Fibroblast of upper back skin (primary cell): ENCODE measurements at places on chromosomes 7 and 10.

GRCh38 chr7:134210976-134211663, 84.0 kb downstream of the LRGUK start:
- no peak for DNase-seq

DNA sequence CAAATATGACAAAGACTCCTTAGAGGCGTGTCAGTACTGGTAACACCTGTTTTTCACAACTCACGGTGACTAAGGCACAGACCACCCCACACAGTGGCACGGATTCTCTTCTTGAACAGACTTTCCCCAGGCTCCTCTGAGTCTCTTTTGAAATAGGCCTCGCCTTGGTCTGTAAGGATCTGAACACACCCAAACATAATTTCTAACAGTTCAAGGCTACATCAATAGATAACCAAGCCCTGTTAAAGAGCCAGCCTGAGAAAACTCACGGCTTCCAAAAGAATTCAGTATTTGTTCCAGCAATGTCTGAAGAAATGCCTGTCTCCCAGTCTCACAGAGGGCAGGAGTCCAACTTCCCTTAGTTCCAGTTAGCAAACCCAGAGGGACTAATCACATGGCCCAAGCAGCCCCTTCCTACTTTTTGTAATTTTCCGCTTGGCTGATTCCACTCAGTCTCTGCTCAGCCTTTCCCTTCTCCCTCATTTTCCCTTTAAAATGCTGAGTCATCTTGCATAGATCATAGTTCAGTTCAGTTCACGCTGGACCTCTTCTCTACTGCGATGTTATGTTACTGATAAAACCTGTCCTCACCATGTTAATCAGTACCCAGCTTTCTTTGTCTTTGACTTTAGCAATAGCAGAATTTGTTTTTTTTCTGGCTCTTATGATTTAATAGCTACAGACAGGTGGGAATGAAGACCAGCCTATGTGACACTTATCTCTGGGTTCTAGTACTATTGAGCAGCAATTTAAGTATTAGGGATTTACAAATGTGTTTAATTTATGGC, 22.6 kb upstream of the AKR1C3 start:
- DNase-seq: peak; percentile 94

DNA sequence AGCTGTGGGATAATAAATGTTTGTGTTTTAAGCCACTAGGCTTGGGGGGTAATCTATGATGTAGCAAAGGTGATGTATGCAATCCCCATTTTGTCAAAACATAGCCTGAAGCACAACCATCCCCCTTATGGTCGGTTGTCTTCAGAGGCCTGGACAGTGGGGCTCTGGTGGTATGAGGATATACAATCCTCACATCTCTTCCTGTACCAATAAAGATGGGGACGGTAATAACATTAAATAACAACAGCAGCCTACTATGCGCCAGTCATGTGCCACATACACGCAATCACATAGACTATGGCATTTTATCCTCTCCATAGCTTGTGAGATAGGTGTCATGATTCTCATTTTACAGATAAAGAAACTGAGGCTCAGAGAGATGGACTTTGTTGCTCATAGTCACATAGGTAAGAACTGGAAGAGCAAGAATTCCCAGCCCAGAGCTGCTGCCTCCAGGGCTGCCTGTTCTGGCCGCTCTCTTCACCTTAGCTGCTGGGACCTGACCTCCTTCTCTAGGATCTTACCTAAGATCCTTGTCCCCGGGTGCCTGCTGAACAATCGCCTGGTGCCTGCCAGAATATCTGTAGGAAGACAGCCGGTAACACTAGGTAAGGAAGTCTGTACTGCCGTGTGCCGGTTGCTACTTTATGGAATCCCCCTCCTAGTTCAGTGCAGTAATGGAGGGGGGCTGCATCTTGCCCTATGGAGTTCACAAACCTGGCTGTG, 108.6 kb downstream of the ARHGAP22 start:
- DNase-seq: no peak

DNA sequence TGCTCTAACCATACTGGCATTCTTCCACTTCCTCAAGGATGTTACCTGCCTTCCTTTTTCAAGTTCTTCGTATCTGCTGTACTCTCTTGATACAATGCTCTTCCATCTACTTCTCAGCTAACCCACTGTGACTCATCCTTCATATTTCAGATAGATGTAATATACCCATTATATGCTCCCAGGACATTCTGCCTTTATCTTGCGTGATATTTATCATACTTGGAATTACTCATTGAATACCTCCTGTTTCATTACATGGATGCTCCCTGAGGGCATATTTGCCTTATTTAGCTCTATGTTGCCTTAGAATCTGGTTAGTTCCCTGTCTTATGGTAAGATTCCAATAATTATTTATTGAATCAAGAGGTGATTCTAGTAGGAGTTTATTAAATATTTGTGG, 706.4 kb downstream of the SORCS3 start:
- peak; percentile 14 for DNase-seq

GRCh38 chr7:26673858-26674257, 190.5 kb downstream of the SKAP2 start:
- no peak for DNase-seq

DNA sequence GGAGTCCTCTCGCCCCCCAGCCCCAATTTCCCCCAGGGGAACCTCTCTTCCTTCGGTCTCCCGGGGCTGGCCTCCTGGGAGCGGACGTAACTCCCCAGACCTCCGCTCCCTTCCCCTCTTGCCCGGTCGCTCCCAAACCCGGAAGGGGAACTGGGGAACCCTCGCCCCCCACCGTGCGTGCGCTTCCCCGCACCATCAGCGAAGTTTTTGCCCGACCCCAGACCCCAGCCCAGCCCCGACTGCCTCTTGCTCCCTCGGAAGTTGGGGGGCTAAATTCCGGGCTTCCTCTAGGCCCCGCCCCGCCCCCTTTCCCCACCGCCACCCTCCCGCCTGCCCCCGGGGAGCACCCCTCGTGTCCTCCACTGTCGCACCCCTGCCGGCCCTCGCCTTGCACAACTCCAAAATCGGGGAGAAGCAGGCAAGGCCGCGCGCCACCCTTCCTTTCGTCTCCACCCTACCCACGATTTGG, 436 bp downstream of the GNB2 start:
- no peak for DNase-seq

DNA sequence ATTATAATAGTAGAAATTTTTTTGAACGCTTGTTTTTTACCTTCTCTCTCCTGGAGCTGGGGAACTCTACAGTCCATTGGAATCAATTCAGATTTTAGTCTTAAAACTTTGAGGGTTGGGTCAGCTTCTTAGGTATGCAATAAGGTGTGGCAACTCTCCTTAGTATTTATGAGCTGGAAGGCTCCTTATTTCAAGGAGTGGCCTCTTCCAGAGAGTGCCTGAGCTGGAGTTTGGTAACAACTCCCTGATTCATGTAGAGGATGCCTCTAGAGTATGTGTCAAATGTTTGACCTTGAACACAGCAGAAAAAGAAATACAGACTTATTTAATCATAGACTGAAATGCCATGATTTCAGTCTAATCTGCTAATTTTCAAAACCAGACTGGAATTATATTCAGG, 11.1 kb downstream of the CDK14 start:
- DNase-seq: no peak

- DNase-seq: no peak
These were observed 27.7 kb downstream of the HECW1 start for GRCh38 chr7:43140186-43140585.

- DNase-seq: no peak
These were observed 18.6 kb downstream of the GET4 start for GRCh38 chr7:894927-895450.

GRCh38 chr10:26543567-26544306, 105.6 kb downstream of the APBB1IP start:
- no peak for DNase-seq

- DNase-seq: no peak
These were observed 78.0 kb downstream of the HIP1 start for GRCh38 chr7:75660566-75661215.

DNA sequence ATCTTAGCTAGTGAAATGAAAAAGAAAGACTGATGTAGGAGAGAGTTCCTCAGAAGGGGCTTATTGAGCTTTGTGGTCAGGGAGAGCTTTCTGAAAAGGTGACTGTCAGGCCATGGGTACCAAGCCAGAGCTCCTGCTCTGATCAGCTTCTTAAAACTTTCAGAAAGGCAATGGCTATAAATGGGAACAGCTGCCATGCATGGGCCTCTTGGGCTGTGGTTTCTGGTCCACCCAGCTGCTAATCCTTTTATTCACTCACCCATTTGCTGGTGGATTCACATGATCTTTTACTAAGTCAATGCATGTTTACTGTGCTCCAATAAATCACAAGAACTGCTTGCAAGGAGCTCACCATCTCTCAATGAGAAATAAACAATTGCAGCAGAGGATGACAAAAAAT, 60.1 kb upstream of the ZPBP start:
- no peak for DNase-seq

DNA sequence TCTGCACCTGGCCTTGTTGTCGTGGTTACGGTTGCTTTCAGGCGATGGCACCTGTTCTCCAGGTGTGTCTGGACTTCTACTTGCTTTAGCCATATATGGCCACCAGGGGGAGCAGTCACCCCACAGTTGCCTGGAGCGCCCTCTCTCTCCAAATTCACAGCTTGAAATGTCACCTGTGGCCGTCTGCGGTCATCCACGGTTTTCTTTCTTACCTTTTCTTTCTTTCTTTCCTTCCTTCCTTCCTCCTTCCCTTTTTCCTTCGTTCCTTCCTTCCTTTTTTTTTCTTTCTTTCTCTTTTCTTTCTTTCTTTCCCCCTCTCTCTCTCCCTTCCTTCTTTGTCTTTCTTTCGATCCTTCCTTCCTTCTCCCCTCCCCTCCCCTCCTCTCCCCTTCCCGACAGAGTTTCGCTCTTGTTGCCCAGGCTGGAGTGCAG, 150.5 kb upstream of the VKORC1L1 start:
- DNase-seq: peak; percentile 10

DNA sequence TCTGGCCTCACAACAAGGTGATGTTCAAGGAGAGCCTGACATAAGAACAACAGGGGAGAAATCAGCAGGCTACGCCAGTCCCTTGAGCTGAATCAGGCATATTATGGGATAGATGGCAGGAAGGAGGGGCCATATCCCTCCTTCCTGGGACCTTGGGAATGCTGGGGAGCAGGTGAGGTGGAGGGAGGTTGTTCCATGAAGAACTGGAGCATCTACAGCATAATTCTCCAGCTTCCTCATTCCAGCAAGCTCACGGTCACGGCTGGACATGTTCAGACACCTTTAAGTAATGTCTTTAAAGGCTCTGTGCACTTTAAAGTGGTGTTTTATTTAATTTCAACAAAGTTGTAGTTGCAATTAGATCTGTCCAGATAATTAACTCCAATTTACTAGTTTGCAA, 780.5 kb downstream of the TYW1 start:
- no peak for DNase-seq

DNA sequence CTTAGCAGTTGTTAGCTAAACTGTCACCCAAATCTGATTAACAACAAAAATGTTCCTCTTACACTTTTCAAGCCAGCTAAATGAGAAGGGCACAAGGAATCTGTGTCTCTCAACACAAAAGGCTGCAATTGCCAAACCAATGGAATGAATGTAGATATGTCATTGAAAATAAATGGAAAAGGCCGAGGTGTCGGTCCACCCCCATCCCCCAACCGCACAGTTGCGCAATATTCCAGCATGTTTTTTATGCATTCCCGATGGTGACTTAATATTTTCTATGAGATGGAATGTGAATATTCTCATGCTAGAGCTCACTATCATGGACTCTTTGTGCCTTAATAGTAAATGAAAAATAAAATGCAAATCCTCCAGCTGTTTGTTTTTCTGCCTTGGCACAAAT, 181.6 kb upstream of the LRGUK start:
- peak; percentile 11 for DNase-seq

DNA sequence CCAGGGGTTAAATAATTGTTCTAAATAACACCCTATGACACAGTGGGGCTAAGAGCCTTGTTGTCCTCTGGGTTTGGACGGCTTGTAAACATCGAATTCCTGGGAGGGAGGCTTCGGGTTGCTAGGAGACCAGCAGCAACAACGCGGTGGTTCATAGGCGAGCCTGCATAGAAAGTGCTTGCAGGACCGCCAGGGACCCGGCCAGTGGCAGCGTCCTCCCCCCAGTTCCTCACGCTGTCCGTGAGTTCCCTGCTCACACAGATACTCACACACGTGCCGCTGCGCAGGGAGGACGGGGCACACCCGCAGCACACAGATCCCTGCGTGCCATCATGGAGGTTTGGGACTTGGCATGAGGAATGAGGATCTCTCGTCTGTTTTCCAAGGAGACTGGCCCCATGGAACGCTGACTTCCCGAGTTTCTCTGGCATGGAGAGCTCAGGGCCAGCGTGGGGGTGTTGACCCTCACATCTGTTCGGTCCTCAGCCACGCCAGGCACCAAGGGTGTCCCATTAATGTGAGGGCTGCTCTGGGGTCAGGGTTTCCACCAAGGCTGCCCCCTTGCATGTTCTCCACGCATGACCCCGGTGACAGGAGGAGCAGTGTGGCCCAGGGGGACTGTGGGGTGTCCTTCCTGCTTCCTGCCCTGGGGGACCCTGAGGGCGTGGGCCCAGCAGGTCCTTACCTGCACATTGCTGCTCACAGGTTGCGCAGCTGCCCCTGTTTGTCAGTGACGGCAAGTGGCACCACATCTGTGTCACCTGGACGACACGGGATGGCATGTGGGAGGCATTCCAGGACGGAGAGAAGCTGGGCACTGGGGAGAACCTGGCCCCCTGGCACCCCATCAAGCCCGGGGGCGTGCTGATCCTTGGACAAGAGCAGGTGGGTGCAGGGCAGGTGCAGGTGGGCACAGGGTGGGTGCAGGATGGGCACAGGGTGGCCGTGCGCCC, 9.7 kb downstream of the NPTX2 start:
- DNase-seq: no peak

- no peak for DNase-seq
These were observed 76.5 kb downstream of the CHST15 start for GRCh38 chr10:124016804-124017375.

GRCh38 chr7:129841465-129841864, 111.3 kb downstream of the UBE2H start:
- no peak for DNase-seq

DNA sequence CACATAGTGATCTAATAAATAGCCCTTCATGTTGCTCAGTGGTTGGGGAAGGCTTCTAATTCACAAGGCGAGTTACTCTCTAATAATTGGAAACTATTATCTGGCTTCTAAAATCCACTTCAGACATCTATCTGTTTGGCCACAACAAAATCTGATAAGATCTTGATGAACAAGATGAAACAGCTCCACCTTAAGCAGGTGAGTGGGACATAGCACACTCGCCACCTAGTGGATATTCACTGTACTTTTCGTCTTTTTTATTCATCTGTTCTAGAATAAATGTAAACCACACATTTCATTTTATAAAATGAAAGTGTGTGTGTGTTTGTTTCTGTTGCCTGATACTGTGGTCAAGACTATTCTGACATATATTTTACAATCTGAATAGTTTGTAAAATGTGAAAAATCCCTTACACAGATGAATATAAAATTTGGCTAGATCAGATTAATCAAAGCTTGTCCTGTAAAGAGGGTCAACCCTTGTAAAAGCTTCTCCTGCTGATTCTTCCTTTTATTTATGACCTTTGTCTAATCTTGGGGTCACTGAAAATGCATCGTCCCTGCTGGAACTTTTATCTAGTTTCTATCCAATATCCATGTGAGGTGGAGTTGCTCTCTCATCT, 26.5 kb upstream of the CNTNAP2 start:
- peak; percentile 19 for DNase-seq

- DNase-seq: no peak
These were observed 4.8 kb upstream of the DMTF1 start for GRCh38 chr7:87147500-87147899.

- no peak for DNase-seq
These were observed 13.6 kb upstream of the LIMK1 start for GRCh38 chr7:74069790-74070618.
